D341Med (cell line): ENCODE measurements at places on chromosomes 3 and 15.
A peak's percentile ranks its signal among the peaks of the same experiment; 100 is the strongest.

- no peak for DNase-seq
These were observed 39.8 kb downstream of the CCDC12 start for GRCh38 chr3:46936733-46937250.

DNA sequence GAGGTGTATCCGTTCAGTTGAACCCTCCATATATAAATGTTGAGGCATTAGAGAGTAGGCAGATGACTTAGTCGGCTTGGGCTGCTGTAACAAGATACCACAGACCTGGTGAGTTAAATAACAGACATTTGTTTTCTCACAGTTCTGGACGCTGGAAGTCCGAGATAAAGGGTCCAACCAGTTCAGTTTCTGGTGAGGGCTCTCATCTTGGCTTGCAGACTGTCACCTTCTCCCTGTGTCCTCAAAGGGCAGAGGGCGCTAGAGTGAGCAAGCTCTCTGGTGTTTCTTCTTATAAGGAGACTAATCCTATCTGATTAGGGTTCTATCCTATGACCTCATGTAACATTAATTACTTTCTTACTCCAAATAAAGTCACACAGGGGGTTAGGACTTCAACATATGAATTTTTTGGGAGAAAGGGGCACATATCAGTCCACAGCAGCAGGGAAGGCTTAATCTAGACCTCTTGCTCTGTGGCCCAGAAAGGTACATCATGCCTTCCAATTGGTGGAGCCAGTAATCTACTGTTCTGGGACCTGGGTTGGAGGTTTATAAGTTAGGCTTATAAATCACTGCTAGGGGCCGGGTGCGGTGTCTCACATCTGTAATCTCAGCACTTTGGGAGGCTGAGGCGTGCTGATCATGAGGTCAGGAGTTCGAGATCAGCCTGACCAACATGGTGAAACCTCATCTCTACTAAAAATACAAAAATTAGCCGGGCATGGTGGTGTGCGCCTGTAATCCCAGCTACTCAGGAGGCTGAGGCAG is 26.3 kb upstream of the SLC28A2 start:
- no peak for DNase-seq

DNA sequence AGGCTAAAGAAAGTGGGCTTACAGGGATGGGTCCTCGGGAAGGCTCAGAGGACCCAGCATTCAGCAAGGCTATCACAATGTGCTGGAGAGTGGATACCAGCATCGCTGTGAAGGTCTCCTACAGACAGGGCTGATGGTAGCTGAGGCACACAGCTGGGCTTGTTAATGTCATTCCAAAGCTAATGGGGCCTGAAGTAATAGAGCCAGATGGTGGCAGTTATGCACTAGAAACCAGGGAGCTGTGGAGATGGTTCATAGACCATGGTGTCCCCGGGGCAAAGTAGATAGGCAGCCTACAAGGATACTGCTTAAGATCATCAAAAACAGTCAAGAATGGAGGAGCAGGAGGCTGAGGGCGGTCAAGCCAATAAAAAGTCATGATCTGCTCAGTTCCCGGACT is 24.8 kb upstream of the BOC start:
- DNase-seq, result no peak

- DNase-seq, result no peak
These were observed 49.0 kb upstream of the DUT start for GRCh38 chr15:48282216-48282615.

DNA sequence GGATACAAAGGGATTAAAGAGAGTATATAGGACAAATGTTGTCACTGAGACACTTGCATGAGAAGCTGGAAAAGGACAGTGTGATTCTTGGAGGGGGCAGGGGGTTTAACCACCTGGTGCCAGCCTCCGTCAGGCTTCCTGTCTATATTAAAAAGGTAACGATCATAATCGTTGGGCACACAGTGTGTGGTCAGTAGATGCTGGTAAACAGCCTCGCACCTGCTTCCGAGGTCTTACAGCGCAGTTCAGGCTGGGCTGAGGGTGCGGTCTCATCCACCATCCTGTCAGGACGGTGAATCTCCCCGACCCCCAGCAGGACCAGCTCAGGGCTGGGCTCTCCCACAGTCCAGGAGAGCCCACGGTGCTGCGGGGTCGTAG is 47.7 kb upstream of the SMAD6 start:
- DNase-seq, result no peak

DNA sequence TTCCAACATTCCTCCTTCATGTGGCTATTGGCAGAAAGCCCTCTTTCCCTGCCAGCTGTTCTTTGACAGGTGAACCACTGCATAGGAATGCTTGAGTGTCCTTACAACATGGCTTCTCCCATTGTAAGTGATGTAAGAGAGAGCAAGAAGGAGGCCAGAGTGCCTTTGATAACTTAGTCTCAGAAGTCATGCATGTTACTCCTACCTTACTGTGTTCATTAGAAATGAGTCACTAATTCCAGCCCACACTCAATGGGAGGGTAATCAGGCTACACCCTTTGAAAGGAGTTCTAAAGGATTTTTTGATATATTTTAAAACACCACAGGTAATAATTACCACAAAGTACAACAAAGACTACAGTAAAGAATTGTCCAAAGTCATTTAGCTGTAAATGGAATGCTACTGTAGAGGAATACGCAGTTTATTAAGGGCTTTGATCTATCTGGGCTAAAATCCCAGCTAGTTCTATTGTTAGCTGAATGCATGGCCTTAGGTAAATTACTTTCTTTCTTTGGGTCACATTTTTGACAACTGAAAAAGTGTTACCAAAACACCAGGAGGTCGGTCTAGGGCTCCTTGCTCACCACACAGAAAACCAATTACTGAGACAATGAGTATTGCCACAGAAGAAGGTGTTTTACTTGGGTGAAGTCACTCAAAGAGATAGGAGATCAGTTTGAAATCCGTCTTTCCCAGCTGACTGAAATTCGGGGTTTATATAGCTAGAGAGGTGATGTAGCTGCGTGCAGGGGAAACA is 154.9 kb downstream of the GRM7 start:
- no peak for DNase-seq

- peak; percentile 85 for DNase-seq
These were observed 27.7 kb upstream of the DCP1A start for GRCh38 chr3:53375019-53375418.

- no peak for DNase-seq
These were observed 29.8 kb upstream of the APOD start for GRCh38 chr3:195613468-195614069.

GRCh38 chr3:103295974-103296570 is 861.3 kb downstream of the ZPLD1 start:
- peak; percentile 10 for DNase-seq

DNA sequence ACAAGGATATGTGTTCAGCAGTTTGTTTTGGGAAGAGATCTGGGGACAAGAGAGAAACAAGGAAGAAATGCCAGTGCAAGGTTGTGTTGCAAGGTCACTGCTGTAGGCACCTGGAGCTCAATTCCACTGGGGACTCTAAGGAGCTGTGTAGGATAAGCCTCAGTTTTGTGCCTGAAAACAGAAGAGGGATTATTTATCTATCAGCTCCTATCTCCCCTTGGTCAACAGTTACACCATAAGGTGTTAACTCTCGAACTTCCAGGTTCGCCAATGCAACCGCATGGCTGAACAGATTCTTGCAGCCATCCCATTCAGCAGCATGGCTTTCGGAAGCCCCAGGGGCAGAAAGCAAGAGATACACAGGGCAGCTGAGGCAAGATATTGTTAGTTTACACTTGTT is 41.6 kb upstream of the CNOT10 start:
- DNase-seq, result peak; percentile 28

DNA sequence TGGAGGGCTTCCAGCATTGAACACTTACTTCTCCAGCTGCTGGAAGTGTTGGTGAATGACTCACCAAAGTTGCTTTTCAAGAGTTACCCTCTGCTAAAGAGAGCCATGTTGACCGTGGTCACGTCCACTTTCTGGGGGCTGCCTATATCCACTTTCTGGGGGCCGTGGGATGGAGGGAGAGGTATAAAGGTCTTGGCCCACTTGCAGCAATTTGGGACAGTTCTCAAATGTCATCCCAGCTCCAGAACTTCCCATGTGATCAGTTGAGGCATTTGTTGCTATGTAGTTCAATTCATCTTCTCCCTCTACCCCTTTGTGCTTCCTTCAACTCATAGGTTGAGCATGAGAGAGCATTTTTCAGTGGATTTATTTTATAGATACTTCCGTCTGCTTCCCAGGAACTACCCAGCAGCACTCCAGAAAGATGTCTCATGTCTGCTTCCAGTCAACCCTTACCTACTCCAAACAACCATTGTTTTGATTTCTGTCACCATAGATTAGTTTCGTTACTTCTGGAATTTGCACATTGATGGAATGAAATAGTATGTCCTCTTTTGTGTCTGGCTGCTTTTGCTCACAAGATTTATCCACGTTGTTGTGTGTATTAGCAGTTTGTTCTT is 130.6 kb downstream of the TCF12 start:
- no peak for DNase-seq

DNA sequence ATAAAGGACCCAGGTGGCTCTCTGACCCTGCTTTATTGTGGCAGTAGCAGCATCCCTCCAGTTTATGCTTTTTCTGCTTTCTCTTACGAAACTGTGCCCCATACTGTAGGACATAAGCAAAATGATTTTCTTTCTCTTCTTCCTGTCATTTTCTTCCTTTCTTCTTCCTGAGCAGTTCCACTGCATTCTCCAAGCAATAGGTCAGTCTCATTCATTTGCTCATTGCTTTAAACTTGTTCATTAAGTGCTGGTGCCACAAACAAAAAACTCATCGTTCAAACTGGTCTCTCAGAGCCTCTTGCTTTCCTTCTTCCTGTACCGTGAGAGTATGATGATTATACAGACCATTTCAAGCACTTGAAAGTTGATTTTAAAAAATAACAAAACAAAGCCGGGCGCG is 66.8 kb downstream of the PDE8A start:
- no peak for DNase-seq

DNA sequence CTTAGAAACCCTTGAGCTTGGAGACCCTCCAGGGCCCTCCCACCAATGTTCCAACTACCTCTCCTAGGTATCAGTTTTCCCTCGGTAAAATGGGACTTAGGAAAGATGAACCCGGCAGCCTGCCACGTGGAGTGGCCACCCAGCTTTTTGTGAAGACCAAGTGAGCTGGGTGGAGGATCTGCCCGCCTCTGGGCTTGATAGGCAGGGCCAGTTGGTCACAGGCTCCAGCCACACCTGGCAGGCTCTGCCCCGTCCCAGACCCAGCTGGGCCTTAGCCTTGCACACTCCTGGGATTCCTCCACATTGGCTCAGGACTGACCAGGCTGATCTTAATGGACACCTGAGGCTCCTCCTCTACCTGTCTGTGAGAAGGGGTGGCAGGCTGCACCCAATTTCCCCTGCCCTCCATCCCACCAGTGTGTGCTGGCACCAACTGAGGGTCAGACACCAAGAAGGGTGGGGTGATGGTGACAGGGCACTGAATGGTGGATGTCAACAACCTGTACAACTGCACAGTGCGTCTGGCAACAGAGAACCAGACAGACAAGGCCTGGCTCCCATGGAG is 761 bp upstream of the GRIP2 start:
- DNase-seq, result no peak

DNA sequence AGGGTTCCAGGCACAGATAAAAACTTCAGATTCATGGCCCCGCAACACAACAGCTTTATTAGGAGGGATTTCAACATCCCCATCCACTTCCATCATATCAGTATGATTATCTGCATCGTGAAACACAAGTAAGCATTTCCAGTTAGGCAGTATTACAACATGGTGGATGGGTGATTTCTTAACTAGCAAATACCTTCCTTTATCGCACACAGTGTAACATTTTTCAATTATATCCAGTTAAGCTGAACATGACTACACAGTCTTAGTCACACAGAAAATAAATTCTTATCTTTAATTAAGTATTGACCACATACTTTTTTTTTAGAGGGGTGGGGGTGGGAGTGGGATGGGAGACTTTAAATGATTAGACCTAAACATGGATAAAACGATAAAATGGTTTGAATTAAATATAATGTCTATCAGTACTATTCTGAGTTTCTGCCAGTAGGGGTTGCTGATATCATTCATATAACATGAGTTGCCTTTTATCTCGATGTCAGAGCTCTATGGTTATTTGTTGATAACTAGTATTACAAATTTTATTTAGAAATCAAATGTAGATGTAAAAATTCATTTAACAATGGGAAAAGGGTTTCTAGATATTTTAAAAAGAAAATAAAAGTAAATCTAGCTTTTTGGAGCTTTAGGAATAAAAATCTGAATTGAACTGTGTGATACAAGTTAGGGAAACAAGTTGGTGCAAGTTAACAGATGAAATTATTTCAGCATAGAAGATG is 146.6 kb downstream of the TBL1XR1 start:
- DNase-seq, result no peak

GRCh38 chr3:54045061-54045815 is 77.1 kb upstream of the CACNA2D3 start:
- no peak for DNase-seq

DNA sequence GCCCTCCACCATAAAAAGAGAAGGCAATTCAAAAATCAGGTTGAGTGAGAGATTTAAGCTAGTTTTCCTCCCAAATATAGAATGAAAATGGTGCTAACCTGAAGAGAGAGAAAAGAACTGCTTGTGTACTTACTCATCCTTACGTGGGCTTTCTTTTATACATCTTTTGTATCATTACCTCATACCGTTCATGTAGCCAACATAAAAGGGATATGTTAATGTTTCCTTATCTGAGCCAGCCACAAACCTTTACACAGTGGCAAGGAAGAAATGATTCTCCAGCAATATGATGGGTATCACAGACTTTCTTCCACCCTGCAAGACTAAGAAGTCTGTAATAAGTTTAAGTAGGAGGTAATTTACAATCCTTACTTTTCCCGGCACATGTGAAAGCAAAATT is 600.8 kb upstream of the ZNF385D start:
- DNase-seq, result no peak

DNA sequence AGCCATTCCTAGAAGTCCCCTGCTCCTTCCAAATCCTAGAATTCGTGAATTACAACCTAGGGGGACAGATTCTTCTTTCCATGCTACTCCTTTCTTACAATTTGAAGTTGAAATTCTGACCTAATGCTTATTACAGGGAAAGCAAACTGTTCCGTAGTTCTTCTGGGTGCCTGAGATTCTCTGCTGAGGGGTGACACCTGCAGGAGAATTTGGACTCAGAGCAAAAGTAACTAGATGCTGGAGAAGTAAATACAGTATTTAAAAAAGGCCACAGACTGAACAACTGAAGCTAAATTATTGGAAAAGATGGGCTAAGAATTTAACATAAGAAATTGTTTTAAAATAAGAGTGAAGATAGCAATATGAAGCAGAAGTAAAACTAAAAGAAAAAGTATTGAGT is 37.9 kb downstream of the ACAD9 start:
- DNase-seq, result no peak

DNA sequence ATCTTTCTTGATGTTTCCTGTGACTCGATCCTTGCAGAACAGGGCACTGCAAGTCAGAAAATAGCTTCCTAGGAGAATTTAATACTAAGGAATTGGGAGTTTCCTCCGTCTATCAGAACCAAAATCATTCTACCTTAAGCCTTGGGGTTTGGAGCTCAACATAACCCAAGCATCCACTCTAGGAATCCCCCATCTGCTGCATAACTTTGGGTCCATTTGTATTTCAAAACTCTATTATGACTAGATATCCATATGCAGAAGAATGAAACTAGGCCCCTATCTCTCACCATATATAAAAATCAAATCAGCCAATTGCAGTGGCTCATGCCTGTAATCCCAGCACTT is 61.7 kb upstream of the AKAP13 start:
- DNase-seq, result no peak

GRCh38 chr3:88038566-88038965 is 20.2 kb downstream of the CGGBP1 start:
- DNase-seq, result no peak
